ENCODE measurements at places on chromosomes 12 and 14.

- DNase-seq = no peak
Measured at GRCh38 chr14:76261371-76261811, 109.7 kb downstream of the GPATCH2L start.

GRCh38 chr12:20057398-20057797 lies 310.9 kb upstream of the PDE3A start:
- DNase-seq = no peak

DNA sequence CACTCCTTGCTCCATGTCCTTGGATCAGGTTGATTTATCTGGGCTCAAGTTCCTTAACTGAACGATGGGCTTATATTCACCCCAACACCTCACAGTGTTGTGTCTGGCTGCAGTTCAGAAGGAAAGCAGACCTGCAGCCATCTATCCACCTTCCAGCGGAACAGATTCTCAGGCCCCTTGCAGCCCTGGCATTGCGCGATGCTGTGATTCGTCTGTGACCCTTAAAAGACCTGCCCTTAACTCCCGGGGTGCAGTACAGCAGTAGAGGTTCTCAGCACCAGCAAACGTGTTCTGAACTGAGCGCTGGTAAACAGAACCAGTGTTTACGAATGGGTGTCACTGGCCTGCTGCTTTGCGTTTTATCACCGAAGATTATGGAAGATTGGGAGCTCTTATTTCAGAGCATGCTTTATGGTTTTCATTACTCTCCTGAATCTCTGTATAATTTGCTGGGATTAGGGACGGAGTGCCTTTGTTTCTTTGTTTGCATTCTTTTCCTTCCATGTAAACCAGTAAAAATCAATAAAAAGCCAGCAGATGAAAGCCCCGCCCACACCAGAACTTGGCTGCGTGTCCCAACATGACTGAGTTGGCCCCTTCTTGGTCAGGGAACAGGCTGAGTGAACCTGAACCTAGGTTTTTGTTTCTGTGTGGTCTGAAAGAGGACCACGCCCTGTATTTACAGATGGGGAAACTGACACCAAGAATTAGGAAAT lies 286.7 kb upstream of the CRY1 start:
- DNase-seq = no peak

DNA sequence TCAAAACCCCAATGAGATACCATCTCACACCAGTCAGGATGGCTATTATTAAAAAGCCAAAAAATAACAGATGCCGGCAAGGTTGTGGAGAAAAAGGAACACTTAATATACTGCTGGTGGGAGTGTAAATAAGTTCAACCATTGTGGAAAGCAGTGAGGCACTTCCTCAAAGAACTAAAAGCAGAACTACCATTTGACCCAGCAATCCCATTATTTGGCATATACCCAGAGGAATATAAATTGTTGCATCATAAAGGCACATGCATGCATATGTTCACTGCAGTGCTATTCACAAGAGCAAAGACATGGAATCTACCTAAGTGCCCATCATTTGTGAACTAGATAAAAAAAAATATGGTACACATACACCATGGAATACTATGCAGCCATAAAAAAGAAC lies 59.9 kb downstream of the MGST1 start:
- DNase-seq = no peak

GRCh38 chr12:31507966-31508365 lies 83.0 kb downstream of the DENND5B start:
- no peak for DNase-seq

DNA sequence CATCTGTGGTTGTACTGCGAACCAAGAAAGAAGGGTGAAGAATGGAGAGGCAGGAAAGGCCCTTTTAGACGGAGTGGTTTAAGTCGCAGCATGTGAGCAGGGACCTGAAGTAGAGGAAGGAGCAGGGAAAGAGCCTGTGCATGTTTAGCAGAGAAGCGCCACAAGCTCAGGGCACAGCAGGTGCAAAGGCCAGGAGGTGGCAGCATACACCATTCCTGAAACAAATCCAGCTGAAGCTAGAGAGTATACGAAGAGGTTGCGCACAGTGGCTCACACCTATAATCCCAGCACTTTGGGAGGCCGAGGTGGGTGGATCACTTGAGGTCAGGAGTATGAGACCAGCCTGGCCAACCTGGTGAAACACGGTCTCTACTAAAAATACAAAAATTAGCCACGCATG lies 49.9 kb downstream of the HELB start:
- DNase-seq = no peak

DNA sequence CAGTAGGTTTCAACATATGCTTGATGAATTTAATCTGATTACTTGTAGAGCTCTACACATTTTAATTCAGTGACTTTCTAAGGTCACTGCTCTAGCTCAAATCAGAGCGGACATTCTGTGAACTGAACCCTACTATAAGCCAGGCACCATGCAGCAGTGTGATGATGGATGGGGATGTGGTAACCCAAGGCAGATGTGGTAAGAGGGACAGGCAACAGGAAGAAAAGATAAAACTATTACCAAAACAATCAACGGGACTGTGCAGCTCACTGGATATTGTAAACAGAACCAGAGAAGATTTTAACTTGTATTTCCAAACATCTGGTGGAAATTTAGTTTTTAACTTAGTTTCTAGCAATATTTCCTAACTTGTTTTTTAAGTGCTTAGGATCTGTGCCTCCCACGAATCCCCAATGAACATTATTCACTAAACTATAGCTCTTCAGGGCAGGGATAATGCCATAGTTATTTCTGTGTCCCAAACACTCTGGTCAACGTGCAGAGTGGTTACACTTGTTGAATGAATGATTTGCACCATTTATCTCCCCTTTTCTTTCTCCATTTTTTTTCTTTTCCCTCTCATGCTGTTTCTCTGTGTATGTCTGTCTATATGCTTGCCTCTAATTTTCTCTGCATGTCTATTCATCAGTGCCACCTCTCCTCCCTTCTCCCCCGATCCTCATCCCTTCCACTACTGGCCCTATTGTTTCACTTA lies 3.0 kb downstream of the ERO1A start:
- no peak for DNase-seq

- no peak for DNase-seq
Measured at GRCh38 chr14:31716208-31716607, 155.0 kb downstream of the NUBPL start.

Measured in esophagus squamous epithelium (tissue), 5 donors.